Gastrocnemius medialis (tissue), 4 donors: ENCODE measurements at places on chromosomes 1 and 21. TPM values are rescaled to one million over a fixed set of nuclear protein-coding genes. Genes with fewer than 3 reads are reported as not detected.

DNA sequence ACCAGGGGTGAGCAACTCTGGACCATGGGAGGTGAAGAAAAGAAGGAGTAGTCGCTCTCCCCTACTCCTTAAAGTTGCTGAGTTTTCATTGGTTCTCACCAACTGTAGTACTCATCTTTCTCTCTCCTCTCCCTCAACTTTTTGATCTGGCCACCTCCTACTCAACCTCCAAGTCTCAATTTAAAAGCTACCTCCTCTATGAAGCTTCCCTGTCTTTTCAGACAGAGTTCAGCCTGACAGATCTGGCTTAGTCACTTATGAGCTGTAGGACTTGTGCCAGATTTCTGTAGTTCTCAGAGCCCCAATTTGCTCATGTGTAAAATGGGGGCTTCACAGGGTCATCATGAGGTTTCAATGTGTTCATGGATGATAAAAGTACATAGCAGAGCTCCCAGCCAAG, 34.5 kb upstream of the HTR1D start:
- no peaks in the 10 kb centered on the region for H3K27me3 ChIP-seq
- H3K4me1 ChIP-seq: no peaks in the 10 kb centered on the region
- no peak overlapping the region for H3K27ac ChIP-seq
- no peak overlapping the region for H3K4me3 ChIP-seq

Gene MCOLN3
- total RNA-seq: 0.19 TPM

DNA sequence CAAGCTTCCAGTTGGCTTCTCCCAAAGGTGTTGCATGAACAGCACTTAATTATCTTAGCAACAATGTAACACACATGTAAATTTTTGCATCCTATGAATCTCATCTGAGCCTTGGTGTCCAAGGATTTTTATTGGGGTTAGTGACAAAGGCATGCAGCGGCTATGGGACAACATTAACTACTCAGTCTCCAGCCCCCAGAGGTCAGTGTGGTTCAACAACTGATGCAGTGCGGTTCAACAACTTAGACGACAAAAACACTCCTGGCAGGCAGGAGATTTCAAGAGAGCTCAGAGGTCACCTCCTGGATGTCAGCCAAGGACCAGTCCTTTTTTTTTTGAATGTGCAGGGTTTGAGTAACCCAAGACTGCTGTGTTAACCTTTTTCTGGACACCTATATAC, 77.5 kb upstream of the HMCN1 start:
- no peaks in the 10 kb centered on the region for H3K36me3 ChIP-seq
- no peaks in the 10 kb centered on the region for H3K4me1 ChIP-seq
- H3K27me3 ChIP-seq: no peaks in the 10 kb centered on the region
- H3K27ac ChIP-seq: no peak overlapping the region
- DNase-seq: no peak

DNA sequence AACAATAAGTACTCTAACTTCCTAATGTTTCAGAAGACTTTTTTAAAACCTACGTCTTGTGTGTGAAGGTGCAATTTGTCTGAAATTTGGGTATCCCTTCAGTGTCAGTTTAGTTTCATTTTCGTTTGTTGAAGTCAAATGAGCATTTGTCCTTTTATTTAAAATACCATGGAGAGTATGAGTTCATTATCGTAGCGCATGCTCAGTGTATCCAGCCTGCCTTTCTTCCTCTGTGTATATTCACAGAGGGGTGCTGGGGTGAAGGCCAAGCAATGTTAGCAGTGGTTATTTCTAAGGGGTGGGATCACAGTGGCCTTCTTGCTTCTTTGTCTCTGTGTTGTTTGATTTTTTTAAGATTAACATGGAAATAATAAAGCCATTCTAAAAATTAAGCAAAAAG, 43.2 kb downstream of the CNN3 start:
- H3K36me3 ChIP-seq: no peaks in the 10 kb centered on the region
- H3K4me1 ChIP-seq: no peaks in the 10 kb centered on the region
- no peak overlapping the region for H3K27ac ChIP-seq
- no peaks in the 10 kb centered on the region for H3K27me3 ChIP-seq
- H3K4me3 ChIP-seq: no peak overlapping the region

DNA sequence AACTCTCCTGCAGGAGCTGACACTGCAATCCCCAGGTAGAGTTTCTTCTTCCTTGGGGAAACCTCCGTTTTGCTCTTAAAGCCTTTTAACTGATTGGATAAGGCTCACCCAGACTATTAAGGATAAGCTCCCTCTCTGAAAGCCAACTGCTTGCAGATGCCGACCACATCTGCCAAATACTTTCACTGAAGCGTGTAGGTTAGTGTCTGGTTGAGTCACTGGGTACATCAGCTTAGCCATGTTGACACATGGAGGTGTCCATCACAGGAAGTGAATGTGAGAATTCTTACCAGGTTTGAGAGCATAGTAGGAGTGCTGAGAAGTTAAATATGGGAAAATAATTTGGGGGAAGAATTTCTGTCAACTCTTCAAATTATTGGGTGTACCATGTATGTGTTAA, 202.0 kb downstream of the AJAP1 start:
- H3K27ac ChIP-seq: no peak overlapping the region
- DNase-seq: no peak
- no peaks in the 10 kb centered on the region for H3K27me3 ChIP-seq
- H3K4me3 ChIP-seq: no peak overlapping the region
- no peaks in the 10 kb centered on the region for H3K4me1 ChIP-seq
